ENCODE measurements at places on chromosomes 5 and 9. TPM values are rescaled to one million over a fixed set of nuclear protein-coding genes. Genes with fewer than 3 reads are reported as not detected.

Gene PLPP7
- total RNA-seq: 6.1 TPM

Gene MRPS2
- total RNA-seq: 13.9 TPM

Gene SLIT3
- 2.0 TPM for total RNA-seq

Gene DOCK2
- 3.3 TPM for total RNA-seq

Gene RAB3C
- total RNA-seq: 46.5 TPM

Gene KIAA0825
- total RNA-seq: 41.2 TPM

Gene TMED9
- 28.1 TPM for total RNA-seq

Gene SLC25A46
- 212 TPM for total RNA-seq

Gene TAF11L5
- not detected for total RNA-seq

Gene ANKRD18A
- 1.6 TPM for total RNA-seq

Gene CBY3
- not detected for total RNA-seq
